ENCODE measurements at places on chromosomes 3 and 15.
A peak's percentile ranks its signal among the peaks of the same experiment; 100 is the strongest.

- peak; percentile 44 for DNase-seq
Measured at GRCh38 chr3:140206196-140207040, 271.4 kb downstream of the CLSTN2 start.

GRCh38 chr15:56831467-56832005 lies 86.9 kb upstream of the TCF12 start:
- no peak for DNase-seq

DNA sequence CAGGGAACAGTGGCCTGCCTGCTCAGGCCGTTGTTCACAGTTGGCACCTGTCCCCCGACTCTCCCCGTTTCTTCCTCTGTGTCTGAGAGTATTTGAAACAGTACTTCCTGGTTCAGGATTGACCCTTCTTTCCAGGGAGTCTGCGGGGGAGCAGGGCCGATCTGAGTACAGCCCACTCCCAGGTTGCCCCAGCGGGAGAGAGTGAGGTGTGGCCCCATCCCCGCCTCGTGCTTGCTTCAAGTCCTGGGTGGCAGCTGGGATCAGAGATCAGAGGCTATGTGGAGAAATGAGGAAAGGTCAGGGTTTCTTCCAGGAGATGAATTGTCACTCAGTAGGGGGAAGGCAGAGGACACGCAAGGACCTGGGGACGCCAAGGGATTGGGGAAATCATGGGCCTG lies 6.5 kb upstream of the DLL4 start:
- DNase-seq = no peak

GRCh38 chr3:45754461-45754860 lies 41.9 kb downstream of the SLC6A20 start:
- no peak for DNase-seq

GRCh38 chr3:144968750-144969350 lies 997.2 kb downstream of the DIPK2A start:
- DNase-seq = no peak

GRCh38 chr3:13507247-13507569 lies 27.1 kb downstream of the HDAC11 start:
- DNase-seq = no peak

DNA sequence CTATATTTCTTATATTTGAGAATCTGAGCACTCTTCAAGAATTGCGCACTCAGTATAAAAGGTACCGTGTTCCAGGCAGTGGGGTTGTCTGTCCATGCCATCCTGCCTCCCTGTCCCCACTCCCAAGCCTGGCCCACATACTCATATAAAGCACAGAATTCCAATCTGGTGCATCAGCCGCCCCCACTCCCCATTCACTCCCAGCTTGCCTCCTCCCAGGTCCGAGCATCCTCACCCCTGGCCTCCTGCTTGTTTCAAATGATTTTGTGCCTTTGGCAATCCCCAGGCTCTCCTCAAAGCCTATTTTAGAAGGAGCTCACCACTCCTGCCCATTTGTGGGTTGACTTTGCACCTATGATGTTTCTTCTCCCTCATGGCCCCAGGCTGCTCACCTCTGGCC lies 22.2 kb upstream of the IGF1R start:
- no peak for DNase-seq

GRCh38 chr3:135125171-135125801 lies 330.2 kb downstream of the EPHB1 start:
- DNase-seq = peak; percentile 53

DNA sequence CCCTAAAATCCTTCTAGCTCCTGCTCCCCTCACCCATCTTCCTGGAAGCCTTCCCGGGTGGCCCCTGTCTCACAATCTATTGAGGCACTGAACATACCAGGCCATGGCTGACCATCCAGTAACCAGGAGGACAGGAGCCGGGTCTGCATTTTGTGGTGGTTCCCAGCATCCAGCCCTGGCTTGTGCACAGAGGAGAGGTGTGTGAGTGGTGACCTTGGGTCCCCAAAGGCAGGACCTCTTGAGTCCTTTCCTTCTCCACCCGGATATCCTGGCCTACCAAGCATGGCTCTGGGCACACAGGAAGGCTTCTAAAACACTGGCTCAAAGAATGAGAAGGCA lies 7.8 kb downstream of the CSK start:
- DNase-seq = no peak

DNA sequence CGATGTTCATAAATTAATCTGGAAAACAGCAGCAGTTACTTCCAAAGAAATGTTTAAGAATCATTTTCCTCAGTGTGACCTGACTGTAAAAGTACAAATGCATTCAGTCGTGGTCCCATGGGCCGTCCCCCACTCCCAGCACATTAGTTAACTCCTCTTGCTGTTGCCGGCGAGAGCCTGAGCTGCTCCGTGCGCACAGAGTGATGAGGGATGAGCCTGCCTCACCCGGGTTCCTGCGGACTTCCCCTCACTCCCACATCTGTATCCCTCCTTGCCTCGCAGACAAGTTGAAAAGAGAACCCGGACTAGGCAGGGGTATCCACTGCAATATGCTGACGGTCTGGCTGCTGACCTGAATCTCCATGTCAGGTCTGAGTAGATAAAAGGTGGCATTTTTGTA lies 861.7 kb upstream of the NR2F2 start:
- DNase-seq = no peak

DNA sequence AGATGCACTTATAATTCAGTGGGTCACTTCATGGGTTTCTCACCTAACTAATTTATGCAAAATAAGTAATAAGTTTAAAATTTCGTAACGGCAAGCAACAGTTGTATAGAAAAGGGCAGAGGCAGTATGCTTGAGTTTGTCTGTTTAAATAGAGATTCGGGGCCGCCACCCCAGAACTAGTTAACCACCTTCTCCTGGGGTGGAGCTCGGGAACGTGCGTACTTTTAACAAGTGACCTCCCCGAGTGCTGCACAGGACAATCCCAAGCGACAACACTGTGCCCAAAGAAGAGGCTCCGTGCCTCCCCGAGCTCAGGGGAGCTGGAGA lies 439 bp downstream of the SSR3 start:
- no peak for DNase-seq

GRCh38 chr3:43762451-43762850 lies 71.7 kb downstream of the ABHD5 start:
- DNase-seq = no peak

GRCh38 chr15:78988361-78988911 lies 43.6 kb upstream of the CTSH start:
- DNase-seq = peak; percentile 99

DNA sequence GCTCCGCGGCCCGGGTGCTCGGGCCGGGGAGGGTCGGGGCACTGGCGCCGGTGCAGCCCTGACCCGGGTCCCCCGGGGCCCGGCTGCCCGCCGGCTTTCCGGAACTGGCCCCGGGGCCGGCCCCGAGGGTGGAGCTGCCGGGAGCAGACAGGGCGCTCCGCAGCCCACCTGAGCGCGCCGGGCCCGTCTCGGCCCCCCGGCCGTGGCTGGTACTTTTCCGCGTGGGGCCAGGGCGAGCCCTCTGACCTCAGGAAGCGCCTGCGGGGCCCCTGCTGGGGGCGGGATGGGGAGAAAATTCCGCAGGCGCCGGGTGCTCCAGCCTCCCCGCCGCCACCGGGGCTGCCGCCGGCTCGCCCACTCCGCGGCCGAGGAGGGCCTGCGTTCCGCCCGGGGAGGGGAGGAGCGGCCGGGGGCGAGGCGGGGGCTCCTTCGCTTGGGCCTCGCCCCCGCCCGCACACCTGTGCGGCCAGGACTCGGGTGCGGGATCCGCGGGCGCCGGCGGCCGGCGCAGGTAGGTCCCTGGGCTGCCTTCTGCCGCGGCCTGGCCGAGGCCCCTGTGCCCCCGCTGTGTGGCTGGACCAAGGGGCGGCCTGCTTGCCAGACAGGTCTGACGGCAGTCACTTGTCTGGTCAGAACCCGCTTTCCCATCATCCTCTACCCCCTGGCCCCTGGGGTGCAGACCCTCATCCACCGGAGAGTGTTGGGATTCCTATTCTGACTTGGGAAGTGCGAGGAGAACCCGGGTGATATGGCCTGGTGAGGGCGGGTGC lies 3.5 kb downstream of the FURIN start:
- DNase-seq = peak; percentile 19

- peak; percentile 3 for DNase-seq
Measured at GRCh38 chr15:55372701-55373440, 35.3 kb downstream of the CCPG1 start.

- peak; percentile 58 for DNase-seq
Measured at GRCh38 chr3:116001151-116001621, 377.9 kb downstream of the GAP43 start.

GRCh38 chr15:74504836-74505235 lies 36.2 kb upstream of the ARID3B start:
- DNase-seq = no peak

DNA sequence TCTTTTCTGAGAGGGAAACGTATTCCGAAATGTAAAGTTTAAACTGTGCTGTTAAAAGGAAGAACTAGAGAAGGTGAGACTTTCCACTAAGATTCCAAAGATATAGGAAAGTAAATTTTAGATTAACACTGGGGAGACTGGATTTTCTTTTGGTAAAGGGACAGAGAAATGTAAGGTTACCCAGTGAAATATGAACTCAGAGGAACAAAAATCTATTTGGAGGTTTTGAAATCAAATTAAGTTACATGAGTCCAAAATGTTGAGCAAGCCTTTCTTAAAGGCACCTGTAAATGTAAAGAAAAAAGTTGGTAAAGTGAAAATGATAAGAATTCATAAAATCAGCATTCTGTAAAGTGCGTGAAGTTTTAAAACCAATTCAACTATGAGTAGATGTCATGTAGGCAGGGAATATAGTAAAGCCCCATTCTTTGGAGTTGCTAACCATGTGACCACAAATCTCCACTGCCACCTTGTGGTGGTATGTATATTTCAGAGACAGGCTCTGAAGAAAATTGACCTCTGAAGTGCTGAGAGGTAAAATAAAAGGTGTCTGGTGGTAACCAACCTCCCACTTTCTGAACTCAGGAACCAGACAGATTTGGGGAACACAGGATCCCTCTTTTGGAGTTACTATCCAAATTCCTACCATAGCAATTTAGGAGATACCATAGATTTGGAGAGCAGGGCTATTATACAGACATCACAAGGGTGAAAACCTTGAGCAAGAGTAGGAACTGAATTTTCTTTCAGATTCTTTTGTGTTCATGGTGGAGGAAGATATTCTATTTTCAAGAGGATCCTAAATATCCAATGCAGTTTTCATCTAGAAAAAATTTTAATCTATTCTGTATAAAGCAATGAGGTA lies 215.3 kb downstream of the ROBO2 start:
- peak; percentile 53 for DNase-seq

DNA sequence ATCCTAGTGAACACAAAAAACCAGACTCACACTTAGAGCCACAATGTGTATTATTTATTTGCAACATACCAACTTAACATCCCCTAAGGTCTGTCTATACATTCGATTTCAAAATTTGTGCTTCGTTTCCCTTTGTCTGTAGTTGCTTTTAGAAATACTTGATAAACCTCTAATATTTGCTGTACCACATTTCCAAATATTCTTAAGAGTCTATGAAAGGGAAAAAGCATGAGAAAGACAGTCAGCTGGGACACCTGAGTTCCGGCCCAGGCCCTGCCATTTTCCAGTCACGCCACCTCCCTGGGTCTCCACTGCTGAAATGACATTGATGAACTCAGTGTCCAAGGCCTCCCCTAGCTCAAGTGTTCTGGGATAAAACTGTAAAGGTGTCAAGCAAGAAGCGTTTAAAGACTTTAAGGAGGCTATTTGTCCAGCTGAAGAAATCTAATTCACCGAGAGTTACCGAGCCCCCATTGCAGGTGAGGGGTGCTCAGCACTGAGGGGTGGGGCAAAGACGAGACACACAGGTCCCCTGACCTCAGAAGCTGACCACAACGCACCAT lies 26.6 kb downstream of the LRRC2 start:
- no peak for DNase-seq

GRCh38 chr3:132626955-132627354 lies 29.9 kb downstream of the ACKR4 start:
- no peak for DNase-seq

DNA sequence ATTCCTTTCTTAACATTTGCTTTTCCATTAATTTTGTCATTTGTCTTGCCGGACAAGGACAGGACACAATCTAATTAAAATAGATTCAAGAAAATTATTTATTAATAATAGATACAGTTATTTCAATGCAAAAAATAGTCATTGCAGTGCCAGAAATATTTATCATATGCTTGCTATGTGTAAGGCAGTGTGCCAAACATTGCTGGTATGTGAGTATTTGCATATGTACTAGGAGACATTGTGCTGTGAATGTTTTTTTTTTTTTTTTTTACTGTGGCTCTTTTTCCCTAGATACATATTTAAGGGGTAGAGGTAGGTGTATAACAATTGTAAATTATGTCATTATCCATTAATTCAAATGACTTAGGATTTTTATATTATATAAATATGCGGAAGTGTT lies 23.3 kb downstream of the SPRED1 start:
- DNase-seq = peak; percentile 66

DNA sequence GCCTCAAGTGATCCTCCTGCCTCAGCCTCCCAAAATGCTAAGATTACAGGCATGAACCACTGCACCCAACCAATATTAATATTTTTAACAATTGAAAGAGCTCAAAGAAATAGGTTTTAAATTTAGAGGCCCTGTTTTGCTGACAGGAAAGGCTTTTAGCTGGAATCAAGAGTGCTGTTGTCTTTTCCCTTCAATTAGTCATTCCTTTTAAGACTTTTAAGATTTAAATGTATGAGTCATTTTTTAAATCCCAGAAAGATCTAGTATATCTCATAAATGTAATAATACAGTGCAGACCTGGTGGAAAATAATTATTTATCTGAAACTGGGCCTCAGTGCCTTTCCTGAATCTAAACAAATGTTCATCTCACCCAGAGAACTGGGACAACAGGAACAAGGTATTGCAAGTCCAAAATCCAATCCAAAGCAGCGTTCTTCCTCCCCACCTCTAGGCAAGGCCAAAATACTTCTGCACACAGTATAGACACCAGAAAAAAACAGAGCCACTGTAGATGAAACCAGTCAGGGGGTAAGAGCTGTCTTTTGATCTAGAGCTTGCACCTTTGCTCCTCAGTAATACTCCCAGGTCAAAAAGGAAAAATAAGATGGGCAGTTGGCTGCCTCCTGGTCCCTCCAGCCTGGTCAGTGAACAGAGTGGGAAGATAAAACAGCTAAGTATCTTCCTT lies 14.4 kb downstream of the AGTR1 start:
- peak; percentile 45 for DNase-seq

- DNase-seq = no peak
Measured at GRCh38 chr15:94000606-94001005, 230.8 kb upstream of the MCTP2 start.

DNA sequence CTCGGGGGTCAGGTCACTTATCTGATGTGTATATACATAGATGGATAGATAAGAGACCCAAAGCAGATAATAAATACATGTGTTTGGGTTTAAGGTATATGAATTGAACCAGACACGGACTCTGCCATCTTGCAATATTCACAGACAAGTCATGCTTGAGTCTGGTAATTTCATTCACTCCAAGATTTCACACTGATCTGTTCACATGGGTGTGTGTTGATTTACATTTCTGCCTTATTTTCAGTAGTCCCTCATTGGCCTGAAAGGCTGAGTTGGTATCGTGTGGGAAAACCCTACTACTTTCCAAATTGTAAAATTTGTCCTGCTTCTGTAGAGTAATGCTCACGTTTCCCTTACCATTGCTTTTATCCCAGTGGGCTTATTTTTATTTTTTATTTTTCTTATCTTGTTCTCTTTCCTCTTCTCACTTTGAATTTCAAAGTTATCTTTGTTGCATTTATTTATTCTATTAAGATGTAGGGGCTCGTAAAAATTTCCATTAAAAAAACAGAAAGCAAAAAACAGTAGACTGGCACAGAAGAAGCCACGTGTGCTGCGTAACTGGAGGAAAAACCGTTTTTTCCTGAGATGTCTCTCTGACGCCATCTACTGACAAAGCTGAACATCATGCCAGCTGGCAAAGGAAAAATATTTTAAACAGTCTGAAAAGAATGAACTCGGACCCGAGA lies 10.8 kb upstream of the MFSD1 start:
- peak; percentile 81 for DNase-seq
